ENCODE measurements at places on chromosomes 5 and 9.

GRCh38 chr9:108099854-108100253, 610.3 kb upstream of the KLF4 start:
- no peak for DNase-seq

- no peak for DNase-seq
Measured at GRCh38 chr5:89722538-89722937, 687.0 kb downstream of the CETN3 start.

GRCh38 chr5:121399879-121400278, 451.8 kb upstream of the FTMT start:
- no peak for DNase-seq

- no peak for DNase-seq
Measured at GRCh38 chr5:78429332-78429980, 69.0 kb downstream of the SCAMP1 start.

DNA sequence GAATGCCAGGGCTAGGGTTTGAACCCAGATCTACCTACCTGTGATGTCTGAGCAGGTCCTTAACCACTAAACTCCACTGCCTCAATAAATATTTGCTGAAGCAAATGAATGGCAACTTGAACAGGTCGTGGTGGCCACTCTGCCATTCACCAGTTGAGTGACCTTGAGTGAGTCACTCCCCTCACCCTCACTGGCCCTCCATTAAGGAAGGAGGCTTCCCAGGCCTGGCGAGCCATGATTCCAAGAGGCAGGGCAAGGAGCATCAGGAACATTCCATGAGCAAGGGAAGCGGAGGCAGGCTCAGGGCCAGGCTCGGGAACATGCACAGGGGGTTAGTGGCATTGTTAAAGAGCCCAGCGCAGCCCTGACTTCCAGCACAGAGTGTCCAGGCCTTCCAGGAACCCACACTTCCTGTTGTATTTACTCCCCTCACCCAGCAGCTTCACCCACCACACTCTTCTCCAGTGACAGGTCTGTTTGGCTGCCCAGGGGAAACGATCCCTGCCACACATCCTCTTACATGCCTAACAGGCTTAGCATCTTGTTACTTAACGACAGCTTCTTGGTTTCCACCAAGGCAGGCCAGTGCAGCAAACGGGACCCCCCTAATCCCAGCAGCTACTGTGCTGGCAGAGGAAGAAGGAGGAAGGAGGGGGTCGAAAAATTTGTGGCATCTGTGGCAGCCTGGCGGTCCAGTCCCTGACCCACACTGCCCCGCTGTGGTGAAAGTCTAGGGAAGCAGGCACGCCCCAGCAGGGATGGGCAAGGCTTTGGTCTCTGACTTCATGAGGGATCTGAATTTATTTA, 43.7 kb upstream of the TTC1 start:
- peak; percentile 65 for DNase-seq

DNA sequence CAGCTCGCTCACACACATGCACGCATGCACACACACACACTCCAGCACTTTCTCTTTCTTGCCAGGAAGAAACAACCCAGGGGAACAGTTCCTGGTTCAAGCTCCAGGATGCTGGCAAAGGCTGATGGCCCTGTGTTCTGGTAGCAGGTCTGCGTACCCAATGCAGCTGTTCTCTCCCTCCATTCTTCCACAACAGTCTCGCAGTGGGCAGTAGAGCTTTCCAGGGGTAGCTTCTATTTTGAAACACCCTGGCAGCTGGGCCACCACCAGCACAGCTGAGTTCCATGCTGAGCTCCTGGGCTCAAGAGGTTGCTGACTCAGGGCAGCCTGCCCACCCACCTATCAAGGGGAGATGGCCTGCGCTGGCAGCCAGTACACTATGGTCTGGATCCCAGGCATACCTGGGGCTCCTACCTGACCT, 4.7 kb downstream of the VDAC1 start:
- DNase-seq, result no peak

GRCh38 chr5:136155761-136156160, 23.1 kb downstream of the SMAD5 start:
- no peak for DNase-seq

DNA sequence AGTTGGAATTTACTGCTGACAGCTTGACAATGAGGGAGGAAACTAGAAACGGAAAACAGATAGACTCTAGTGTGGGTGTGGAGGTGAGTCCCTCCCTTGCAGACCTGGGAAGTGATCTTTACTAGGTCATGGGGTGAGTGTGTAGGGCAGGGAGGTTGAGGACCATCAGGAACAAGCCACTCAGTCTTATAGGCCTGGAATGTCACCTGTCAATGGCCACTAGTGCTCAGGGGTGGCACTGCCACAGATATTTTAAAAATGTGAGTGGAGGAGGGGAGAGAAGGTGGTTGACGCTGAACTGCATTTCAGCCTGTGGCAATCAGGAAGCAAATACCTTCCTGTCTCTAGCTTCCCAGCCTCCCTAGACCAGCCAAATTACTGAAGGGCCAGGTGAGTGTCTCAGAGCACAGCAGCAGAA, 9.0 kb downstream of the OR2S2 start:
- no peak for DNase-seq

GRCh38 chr5:168302785-168303184, 11.3 kb downstream of the WWC1 start:
- DNase-seq, result no peak

DNA sequence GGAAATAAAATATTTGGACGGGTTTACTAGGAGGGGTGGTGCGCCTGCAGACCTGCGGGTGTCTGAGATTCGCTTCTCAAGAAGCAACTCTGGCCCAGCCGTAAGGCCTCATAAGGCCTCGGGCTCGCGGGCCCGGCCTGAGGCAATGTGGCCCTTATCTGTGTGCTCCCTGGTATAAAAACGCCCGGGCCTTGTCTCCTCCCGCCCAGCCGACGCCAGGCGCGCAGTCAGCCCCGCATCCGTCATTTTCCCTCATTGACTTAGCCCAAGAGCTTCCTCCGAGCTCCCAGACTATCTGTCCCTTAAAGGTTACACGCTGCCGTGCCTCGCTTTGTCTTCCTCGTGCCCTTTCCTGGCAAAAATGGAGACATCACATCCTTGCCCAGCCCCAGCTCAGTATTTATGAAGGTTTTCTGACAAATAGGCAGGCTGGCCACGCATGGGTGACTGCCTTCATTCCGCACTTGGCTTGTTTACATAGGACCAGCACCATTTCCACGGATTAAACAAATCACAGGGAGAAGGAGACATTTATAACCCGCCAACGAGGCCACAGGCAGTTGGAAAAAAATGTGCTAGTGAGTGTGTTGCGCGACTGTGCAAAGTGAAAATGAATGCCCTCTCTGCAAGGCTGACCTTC, 74.5 kb upstream of the TBCA start:
- no peak for DNase-seq

DNA sequence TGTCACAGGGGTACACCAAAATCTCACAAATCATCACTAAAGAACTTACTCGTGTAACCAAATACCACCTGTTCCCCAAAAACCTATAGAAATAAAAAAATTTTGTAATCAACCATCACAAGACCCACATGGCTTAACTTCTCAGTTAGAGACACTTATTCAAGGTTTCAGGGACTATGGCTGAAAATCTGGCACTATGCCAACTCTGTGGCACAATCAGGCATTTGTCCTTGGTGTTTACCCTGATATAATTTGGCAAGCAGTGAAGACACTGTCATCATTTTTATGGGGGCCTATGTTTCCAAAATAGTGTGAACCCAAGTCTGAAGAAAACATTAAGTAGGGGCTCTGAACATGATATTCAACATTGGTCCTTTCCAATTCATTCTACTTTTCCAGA, 59.0 kb downstream of the ZNF622 start:
- no peak for DNase-seq

GRCh38 chr9:101582553-101582952, 12.2 kb downstream of the PPP3R2 start:
- no peak for DNase-seq

Measured in HEK293T (cell line).